ENCODE measurements at places on chromosomes 12 and 14.

DNA sequence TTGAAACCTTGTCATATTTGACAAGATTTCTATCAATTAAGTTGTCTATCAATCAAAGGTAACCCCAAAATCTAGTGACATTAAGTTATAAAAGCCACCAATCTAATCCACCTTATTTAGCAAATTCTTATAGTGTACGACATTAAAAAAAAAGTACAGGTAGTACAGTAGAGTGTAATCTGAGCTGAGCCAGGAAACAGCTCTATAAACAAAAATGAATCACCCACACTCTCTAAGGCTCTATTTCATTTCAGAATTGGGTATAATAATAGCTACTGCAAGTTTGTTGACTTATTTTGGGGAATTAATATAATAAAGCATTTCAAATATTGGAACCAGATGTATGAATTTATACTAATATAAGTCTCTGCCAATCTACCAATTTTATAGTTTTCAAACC is 342.4 kb upstream of the FLRT2 start:
- no peak for DNase-seq

- DNase-seq: no peak
These were observed 106.3 kb upstream of the FRMD6 start for GRCh38 chr14:51545396-51545795.

DNA sequence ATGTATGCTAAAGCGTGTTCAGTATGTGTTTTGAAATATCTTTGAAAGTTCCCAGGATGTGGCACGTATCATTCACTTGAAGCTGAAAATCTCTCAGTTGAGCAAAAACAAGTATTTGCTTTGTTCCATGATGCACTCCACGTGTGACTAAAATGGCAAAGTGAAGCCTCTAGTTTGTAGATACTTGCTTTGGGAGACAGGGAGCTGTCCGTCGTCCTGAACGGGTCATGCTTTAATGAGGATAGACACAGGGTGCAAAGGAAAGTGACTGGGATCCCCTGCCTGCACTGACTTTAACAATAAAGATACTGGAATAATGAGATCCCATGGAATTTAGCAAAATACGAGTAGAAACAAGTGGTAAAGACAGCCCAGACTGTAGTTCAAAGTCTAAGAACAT is 991.4 kb downstream of the NRXN3 start:
- DNase-seq: no peak

GRCh38 chr12:83132360-83132759 is 445.7 kb downstream of the TMTC2 start:
- DNase-seq: no peak

DNA sequence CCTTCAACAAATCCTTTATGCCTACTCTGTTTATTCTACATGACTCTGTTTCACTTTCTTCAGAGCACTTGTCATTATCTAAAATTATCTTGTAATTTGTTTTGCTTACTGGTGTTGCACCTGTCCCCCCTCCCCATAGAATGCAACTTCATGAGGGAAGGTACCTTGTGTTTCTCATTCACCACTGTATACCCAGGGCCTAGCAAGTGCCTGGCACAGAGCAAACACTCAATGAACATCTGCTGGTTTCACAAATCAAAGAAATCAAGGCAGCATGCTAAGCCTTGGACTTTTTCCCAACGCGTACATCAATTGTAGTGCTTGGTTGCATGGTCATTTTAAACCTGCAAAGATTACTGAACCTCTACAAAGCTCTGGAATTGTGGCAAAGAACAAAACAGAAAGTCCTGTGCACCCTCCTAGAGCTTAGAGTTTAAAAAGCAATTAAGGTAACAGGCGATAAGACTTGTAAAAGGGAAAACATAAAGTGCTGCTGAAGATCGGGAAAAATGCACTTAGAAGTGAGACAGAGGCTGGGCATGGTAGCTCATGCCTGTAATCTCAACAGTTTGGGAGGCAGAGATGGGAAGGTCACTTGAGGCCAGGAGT is 479.1 kb downstream of the MED13L start:
- no peak for DNase-seq

DNA sequence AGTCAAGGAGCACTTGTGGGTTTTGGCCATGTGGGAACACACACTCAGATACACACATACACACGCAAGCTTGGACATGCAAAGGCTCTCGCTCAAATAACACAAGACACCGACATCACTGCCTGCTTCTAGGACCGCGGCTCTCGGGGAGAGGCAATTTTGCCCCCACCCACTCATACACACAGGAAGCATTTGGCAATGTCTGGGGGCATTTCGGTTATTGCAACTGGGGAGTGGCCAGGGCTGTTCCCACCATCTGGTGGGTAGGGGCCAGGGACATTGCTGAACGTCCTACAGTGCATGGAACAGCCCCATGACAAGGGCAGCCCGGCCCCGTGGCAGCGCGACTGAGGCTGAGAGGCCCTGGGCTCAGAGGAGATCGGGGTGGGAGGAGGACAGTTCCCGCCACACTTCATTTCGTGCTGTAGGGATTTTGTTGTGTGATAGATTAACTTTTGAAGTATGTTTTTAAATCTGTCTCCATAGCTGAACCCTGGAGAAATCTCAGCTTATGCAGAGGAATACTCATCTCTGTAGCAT is 35.6 kb downstream of the RIMBP2 start:
- DNase-seq: no peak

- no peak for DNase-seq
These were observed 44.8 kb downstream of the ARHGAP5 start for GRCh38 chr14:32121948-32122347.
